ENCODE measurements at places on chromosomes 13 and 19.

GRCh38 chr13:28495538-28496187, 735 bp upstream of the FLT1 start:
- DNase-seq: no peak

- no peak for DNase-seq
These were observed 2.0 kb downstream of the MED25 start for GRCh38 chr19:49820125-49820524.

GRCh38 chr19:47357788-47358680, 8.9 kb downstream of the DHX34 start:
- no peak for DNase-seq

- DNase-seq: no peak
These were observed 253.7 kb downstream of the KCTD12 start for GRCh38 chr13:76632401-76633044.

GRCh38 chr13:110985541-110985940, 70.7 kb upstream of the ANKRD10 start:
- DNase-seq: no peak

DNA sequence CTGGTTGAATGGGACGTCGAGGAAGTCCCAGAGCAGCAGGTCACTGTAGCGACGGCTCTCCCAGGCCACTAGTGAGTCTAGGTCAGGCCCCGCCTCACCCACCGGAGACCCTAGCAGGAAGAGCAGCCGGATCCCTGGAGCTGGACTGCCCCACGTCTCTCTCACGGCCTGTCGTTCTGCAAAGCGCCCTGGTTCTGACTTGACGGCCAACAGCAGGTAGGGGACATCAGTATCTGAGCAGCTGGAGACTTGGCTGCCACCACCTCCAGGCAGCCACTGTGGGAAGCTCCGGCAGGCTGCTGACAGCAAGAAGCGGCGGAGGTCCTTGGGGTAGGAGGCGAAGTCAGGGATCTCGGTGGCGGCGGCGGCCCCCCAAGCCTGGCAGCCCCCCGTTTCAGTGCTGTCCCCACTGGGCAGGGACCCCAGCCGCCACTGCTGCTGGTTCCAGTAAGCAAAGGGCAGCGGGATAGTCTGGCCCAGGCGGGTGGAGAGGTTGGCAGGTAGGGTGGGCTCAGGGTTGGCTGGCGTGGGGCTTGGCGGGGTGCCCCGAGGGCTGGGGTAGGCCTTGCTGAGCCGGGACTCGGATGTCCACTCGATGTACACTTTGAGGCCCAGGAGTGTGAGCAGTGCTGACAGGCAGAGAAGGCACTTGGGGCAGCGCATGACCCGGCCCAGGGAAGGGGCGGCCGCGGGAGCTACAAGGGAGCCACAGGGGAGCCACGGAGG, 895 bp downstream of the B3GNT8 start:
- no peak for DNase-seq

- DNase-seq: no peak
These were observed at the start of gene TLE2 for GRCh38 chr19:3029065-3029923. Gene TLE2 (minus strand): TSS chr19:3029280. CDS start chr19:3028904, 376 bp downstream.

DNA sequence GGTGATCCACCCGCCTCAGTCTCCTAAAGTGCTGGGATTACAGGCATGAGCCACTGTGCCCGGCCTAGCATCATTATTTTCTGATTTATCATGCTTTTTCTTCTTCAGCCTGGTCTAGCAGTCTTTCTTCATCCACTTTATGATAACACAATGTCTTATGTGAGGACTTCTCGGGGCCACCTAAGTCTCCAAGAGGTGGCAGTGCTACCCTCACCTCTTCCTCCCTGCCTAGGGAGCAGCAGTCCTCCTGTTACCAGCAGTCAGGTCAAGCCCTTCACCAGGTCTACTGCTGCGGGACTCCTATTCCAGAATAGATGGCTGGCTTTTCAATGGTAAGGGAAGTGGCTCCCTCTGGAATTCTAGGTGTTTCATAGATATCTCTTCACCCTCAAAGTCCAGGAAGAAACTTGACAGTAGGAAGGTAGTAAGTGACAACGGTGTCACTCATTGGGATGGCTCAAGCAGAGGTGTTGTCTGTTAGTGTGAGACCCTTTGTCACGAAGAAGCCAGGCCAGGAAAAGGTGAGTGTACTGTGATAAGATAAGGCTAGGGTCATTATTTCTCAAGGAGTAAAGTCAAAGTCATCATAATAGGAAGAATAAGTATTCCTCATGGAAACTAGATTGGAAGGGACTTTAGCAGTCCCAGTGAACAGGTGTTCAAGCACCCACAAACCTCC, 164.0 kb downstream of the KLF5 start:
- no peak for DNase-seq

DNA sequence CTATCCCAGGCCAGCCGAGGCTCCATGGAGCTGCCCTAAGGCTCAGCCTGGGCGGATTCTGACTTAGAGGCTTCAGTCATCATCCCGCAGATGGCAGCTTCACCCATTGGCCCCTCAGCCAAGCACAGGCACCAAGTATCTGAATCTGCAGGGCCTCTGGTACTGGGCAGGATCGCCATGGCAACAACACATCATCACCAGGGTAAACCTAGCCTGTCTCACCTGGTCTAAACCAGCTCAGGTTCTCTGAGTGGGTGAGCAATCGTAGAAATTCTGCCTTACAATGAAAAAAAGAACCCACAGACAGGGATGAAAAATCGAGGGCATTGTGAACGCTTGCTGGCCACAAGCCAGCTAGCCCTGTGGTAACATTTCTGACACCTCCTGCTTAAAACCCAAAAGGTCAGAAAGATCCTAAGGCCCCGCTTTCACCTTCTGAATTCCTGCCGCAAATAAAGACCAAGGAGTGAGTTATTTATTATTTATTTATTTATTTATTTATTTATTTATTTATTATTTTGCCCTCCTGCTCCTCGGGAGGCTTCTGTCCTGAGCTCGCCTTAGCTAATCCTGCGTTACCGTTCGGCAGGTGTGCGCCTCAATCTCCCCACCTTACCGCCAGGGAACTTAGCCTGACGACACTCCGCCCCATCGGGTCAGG, 12.0 kb upstream of the CEACAM21 start:
- DNase-seq: no peak

DNA sequence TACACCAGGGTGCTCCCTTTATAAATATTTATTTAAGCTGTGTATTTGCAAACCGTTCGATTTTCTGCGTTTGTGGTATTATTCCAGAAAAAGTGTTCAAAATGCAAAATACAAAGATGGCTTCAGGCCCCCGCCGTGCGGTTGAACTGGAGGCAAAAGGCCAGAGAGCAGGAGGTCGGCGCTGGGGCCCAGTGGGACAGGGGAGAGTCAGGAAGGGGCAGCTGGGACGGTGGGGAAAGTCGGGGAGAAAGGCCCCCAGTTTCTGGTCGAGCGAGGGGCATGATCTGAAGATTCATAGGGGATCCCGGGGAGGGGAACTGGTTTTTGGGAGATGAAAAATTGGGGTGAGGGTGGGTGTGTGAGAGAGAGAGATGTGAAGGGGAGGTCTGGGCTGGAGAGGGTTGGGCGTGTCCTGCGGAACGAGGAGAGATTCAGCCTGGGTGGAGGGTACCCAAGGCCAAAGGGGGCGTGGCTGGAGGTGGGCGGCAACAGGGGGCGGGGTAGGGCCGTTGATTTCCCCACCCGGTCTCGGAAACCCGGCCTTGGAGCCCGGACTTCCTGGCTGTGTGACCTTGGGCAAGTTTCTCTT, 678 bp downstream of the ISOC2 start:
- no peak for DNase-seq

GRCh38 chr19:4541114-4541805, 1.4 kb upstream of the LRG1 start:
- no peak for DNase-seq

- no peak for DNase-seq
These were observed 27.2 kb downstream of the RCBTB2 start for GRCh38 chr13:48505597-48506091.

DNA sequence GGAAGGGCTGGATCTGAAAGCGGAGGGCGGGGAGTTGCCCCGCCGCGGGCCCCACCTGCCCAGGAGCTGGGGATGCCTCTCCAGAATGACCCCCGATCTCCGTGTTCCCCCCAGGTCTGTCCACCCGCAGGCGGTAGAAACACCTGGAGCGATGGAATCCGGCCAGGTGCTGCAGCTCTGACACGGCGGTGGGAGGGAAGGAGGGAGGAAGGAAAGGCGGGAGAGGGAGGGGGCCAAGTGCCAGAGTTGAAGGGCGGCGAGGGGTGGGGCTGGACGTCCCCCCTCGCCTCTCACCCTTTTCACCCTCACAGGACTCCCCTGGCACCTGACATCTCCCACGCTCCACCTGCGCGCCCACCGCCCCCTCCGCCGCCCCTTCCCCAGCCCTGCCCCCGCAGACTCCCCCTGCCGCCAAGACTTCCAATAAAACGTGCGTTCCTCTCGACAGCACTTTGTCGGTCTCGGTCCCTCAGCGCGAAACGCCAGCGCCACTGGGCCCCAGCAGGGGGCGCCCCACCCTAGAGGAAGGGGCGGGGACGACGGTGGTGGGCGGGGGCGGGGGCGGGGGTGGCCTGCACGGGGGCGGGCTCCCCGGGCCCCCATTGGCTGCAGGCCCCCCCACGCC, 337 bp upstream of the FXYD7 start:
- DNase-seq: peak; percentile 46

GRCh38 chr13:29561918-29562317, 33.6 kb downstream of the SLC7A1 start:
- DNase-seq: no peak

GRCh38 chr13:78524936-78525335, 78.4 kb downstream of the POU4F1 start:
- DNase-seq: no peak

- peak; percentile 68 for DNase-seq
These were observed at the start of gene TSEN34 for GRCh38 chr19:54191011-54191810. Gene TSEN34 (plus strand): TSS chr19:54191308. CDS start chr19:54191365, 57 bp downstream.

DNA sequence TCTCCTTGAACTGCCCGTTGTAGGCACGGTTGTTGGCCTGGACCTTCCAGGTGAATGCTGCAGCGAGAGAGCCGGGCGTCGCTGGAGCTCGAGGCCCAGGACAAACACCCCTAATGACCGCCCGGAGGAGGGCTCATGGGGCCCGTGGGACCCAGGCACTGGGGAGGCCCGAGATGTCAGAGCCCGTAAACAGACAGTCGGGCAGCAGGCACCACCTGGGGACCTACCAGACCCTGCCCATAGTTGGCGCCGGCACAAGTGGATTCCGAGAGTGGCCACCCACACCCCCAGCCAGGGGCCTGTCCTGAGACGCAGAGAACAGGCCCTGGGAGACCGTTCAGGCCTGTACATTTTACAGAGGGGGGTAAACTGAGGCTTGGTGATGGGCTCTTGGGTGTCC, 2.4 kb downstream of the ATP8B3 start:
- no peak for DNase-seq

DNA sequence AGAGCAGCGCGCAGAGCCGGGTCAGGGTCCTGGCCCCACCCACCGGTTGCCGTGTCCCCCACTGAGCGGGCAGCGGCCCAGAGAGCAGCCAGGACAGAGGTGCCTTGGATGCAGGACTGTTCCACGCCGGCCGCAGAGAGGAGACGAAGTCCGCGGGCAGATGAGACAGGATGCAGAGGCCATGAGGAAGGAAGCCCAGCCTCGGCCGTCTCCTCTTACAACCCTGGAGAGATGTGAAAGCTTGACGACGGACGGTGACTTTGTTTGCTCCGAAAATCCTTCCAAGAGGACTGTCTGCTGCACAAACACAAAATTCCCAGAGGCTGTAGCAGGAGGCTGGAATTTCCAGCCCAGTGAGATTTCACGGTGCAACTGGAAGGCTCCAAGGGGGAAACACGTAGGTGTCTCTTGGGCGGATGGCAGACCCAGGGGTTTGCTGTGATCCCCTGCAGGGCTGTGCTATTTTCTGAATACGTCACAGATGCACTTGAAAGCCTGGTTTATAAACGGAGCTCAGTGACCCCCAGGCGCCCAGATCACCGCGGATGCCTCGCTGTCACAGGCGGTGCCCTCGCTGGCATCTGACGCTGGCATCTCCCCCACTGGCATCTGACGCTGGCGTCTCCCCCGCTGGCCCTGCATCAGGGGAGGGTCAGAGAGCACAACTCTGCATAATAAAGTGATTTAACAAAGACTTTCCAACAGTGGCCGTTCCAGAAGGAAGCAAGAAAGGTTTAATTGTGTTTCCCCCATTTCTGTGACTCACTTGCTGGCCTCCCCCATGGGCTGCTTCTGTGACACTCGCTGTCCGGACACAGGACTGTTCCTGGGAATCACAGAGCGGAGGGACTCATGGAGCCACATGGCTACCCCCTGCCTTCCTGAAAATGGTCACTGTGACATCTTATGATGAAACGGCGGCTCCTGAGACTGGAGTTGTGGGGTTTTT, 62.0 kb upstream of the C13orf46 start:
- DNase-seq: peak; percentile 65

DNA sequence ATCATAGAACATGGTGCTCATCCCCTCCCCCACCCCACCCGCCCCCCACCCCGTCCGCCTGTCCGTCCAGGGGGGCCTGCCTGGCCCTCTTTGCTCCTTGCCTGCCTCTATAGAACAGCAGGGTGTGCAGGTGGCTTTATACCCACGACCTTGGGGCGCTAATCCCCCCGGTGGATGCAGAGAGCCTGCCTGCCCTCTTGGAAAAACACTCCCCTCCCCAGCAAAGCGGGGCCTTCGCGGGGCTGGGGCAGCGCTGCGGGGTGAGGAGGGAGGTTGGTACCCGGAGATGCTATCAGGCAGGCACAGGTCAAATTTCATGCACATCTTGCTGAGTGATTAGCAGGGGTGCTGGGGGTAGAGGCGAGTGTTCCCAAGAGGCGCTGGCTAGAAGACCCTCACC, 21.9 kb downstream of the RFX1 start:
- no peak for DNase-seq

GRCh38 chr13:75312884-75313520, 169.0 kb downstream of the TBC1D4 start:
- DNase-seq: no peak
